ENCODE measurements at places on chromosomes 6 and 20.

DNA sequence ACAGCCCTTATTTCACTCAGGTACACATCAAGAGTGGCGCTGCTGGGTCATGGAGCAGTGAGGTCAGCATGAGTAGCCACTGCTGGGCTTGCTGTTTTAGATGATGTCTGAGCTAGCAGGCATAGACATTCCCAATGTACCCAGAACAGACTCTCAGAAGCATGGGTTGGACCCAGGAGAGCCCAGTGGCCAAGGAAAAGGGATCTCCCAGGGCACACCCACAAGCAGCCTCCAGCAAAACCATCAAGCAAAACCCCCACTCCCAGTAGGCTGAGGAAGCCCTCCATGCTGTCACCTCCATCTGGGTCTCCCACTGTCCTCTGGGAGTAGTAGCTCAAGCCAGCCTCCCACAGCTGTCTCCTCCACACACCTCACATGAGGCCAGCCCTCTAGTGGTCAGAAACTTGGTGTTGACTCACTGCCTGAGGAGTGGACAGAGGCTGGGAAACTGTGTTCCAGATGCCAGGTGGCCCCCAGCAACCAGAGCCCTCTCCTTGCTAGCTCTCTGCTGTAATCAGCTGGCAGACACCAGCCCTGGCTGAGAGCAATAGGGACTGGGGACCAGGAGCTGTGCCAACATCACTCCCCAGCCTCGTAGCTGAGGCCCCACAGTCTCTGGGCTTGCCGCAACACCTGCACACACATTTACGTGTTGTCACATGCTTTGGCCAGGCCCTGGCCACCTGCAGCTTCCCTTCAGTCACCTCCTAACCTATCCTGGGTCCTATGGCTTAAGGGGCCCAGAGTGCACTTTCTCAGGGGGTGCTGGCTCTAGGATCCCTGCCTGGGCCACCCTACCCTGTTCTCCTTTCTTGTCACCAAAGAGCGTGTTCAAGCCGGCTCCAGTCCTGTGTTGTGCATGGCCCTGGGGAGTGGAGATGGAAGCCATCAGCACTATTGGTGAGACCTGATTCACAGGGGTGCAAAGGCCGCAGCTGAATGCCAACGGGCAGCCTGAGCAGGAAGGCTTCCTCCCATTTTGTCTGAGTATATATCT, 1.9 kb upstream of the AP5S1 start:
- peak; percentile 81 for DNase-seq

GRCh38 chr6:133428295-133428694, 187.1 kb downstream of the EYA4 start:
- DNase-seq = no peak

GRCh38 chr20:58077282-58077681, 151.2 kb downstream of the ANKRD60 start:
- no peak for DNase-seq

DNA sequence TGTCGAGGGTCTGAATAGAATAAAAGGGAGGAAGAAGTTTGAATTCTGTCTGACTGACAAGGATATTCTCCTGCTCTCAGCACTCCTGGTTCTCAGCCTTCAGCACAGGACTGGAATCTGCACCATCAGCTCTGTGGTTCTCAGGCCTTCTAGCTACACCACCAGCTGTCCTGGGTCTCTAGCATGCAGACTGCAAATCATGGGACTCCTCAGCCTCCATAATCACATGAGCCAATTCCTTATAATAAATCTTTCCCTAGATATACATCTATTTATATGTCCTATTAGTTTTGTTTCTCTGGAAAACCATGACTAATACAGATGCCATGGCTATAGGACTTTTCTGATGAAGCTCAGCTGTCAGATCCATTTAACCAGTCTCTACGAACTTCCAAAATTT, 132.8 kb upstream of the ECI2 start:
- DNase-seq = no peak

DNA sequence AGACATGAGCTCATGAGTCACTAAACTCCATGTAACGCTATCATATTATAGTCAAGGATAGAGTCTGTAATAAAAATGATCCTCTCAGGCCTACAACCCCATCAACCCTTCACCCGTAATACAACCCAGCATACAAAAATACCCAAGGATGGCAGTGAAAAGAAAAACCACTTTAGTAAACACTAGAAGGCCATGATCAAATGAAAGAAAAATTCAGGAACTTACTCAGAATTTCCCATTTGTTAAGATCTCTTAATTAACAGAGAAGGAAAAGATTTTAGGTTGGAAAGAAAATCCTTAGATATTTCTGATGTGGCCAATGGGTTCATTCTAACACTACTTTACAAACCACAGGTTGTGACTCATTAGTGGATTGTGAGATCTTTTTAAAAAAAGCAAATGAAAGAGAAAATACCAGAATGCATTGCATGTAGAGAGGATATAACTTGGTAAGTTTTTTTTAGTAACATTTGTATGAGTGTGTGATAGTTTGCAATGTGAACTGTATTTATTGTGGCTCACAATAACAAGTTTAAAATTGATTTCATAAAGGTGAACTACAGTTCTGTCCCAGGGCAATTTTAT, 8.0 kb upstream of the UBE2J1 start:
- no peak for DNase-seq

- DNase-seq = no peak
Measured at GRCh38 chr6:106192824-106193223, 106.7 kb downstream of the PRDM1 start.

GRCh38 chr20:49505518-49505917, 23.1 kb upstream of the KCNB1 start:
- peak; percentile 56 for DNase-seq

- no peak for DNase-seq
Measured at GRCh38 chr6:154247119-154247861, 109.3 kb downstream of the IPCEF1 start.

Measured in DMS 273 treated with DMSO at 0.1 percent for 48 hours (cell line).